ENCODE measurements at places on chromosomes 5 and 9.

DNA sequence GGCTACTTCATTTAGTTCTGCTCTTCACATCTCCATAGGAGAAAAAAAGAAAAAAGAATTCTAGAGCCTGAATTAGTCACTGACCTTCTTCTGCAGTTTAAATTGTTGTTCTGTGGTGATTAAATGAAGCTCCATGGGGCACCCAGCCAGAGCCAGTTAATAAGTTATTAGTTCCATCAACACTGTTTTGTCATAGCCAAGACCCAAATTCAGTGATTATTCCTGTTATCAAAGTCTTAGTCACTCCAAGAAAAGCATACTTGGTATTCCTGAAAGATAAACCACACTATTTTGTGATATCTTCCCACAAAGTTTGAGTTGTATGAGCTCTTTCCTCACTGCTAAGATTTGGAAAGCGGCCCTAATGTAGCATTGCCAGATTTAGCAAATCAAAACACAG, 134.8 kb upstream of the RGMB start:
- DNase-seq = no peak

DNA sequence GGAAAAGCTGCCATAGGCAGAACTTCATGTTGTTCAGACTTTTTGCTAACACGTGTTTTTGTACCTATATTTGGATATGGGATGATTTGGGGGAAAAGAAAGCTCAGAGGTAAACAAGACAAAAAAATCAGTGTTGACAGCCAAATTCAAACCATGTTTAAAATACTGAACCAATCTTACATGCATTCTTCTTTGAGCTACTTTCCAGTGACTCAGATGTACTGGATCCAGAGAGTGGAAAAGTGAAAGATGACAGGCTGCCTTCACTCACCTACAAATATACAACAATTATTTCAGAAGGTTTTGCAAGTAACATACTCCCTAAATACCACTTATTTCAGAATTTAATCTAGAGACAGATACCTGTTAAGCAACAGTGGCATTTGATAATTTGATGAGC, 165.7 kb downstream of the MPDZ start:
- DNase-seq = no peak

DNA sequence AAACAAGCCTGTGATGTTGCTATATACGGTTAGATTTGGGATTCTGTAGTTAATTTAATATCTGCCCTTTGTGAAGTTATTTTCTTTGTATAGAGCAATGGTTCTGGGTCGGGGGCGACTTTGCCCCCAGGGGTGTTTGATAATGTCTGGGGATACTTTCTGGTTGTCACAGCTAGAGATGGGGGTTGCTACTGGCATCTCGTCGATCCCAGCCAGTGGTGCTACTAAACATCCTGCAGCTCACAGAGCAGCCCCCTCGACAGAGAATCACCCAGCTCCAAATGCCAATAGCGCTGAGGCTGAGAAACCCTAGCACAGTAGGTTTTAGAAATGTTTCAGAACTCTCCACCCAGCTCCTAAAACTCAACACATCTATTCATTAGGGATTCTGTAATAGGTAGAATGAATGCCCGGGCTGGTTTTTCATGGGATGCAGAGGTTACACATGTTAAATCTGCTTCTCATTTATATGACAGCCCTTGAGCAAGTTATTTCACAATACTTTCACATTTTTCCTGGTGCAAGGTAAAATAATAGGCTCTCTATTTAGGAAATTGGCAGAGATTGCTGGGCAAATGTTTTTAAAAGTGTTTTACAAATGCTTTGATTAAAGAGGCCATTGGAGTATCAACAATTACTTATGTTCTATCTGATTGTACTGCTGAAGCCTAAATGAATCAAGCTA, 75.2 kb upstream of the CTSL start:
- DNase-seq = no peak

GRCh38 chr5:169694091-169694625, 57.1 kb downstream of the DOCK2 start:
- no peak for DNase-seq

DNA sequence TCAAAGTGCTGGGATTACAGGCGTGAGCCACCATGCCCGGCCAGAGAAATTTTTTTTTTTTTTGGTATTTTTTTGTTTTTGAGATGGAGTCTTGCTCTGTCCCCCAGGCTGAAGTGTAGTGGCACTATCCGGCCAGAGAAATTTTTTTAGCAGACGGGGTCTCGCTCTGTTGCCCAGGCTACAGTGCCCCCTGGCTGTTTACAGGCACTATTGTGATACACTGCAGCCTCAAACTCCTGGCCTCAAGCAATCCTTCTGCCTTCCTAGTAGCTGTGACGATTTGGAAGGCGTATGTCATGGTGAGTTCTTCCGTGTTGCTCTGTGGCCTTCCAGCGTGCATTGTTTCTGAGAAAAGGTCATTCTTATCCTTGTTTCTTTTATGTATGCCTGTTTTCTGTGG, 47.5 kb downstream of the CNOT6 start:
- DNase-seq = no peak

DNA sequence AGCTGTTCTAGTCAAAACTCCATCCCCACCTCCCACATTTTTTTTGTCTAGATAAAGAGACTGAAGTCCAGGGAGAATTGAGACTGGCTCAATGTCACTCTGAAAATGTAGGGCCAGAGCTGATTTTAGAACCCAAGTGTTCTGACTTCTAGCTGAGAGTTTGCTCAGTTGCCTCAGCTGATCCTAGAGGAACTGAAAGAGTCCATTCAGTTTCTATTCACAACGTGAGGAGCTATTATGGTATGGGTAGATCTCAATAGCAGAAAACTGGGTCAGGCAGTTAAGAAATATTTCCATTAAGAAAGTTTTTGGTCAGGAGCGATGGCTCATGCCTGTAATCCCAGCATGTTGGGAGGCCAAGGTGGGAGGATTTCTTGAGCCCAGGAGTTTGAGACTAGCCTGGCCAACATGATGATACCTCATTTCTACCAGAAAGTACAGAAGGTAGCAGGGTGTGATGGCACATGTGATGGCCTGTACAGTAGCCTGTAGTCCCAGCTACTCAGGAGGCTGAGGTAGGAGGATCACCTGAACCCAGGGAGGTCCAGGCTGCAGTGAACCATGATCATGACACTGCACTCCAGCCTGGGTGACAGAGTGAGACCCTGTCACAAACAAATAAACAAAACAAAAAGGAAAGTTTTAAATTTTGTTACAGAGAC, 61.7 kb downstream of the GLRA1 start:
- DNase-seq = no peak

DNA sequence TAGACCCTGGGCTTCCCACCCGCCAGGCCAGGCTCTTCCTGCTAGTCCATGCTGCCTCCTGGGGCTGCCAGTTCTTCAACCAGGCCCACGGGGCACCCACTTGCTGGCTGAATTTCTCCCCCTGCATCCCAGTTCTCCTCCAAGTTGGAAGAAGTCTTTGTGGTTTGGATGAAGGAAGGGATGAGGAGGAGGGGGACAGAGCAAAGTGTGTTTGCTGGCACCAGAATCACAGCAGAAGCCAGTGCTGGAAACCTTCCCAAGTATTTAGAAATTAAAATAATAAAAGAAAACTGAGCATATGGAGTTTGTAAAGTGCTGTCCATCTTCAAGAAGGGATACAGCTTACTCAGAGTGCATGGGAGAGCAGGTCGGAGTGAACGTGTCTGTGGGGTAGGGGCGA, 19.4 kb upstream of the UNC5A start:
- no peak for DNase-seq

DNA sequence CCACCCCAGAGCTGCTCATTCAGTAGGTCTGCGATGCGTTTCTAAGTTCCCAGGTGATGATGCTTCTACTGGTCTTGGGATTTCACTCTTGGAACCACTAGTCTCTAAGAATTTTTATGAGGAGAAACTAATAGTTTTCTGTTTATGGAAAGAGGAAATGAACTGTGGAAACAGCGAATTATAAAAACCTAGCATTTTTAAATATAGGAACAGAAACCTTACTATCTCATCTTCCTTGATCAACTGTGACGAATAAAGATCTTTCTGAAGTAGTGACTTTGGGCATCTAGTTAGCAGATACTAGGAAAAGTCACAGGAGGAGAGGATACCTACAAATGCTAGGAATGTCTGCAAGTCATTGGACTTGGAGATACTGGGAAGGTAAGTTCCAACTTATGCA, 376.8 kb upstream of the RFX3 start:
- DNase-seq = no peak

GRCh38 chr5:91139572-91140200, 243.4 kb downstream of the ARRDC3 start:
- no peak for DNase-seq

- no peak for DNase-seq
Measured at GRCh38 chr5:135497971-135498636, 37.7 kb downstream of the NEUROG1 start.

- DNase-seq = no peak
Measured at GRCh38 chr9:113619491-113620376, 156.2 kb downstream of the RGS3 start.

DNA sequence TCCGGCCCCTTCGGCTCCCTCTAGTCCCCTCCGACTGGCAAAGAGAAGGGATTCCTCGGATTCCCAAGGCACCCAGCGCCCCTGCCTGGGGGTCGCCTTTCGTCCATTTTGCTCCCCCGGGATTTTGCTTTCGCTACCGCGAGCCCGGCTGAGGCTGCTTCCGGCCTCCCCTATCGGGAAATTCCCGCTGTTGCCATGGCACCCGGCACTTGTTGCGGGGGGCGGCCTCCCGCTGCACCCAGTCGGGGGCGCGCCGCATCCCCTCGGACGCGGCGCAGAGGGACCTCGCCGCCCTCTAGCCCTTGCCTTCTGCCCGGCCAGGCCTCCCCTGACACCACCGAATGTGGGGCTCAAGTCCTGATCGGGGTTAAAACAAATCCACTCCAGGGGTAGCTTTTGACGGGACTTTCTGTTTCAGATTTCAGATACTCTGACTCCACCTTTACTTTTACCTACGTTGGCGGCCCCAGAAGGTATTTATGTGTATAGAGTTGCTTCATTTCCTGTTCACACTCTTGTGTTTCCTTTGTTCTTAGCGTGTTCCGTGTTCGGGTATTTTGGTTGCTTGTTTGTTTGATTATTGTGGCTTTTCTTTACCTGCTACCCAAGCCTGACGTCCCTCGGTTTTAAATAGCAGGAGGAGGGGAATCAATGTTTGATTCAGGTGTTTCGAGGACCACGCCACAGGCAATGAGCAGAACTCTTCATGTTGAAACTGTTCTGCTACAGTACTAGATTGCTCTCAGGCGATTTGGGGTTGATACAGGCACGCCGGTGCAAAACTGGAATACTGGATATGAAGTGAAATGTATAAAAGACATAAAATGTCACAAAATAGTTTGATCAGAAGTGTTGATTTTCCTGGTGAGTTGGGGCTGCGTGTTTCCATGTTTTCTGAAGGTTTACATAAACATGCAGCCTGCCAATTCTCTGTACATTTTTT, 1.5 kb downstream of the PARP8 start:
- DNase-seq = peak; percentile 85

DNA sequence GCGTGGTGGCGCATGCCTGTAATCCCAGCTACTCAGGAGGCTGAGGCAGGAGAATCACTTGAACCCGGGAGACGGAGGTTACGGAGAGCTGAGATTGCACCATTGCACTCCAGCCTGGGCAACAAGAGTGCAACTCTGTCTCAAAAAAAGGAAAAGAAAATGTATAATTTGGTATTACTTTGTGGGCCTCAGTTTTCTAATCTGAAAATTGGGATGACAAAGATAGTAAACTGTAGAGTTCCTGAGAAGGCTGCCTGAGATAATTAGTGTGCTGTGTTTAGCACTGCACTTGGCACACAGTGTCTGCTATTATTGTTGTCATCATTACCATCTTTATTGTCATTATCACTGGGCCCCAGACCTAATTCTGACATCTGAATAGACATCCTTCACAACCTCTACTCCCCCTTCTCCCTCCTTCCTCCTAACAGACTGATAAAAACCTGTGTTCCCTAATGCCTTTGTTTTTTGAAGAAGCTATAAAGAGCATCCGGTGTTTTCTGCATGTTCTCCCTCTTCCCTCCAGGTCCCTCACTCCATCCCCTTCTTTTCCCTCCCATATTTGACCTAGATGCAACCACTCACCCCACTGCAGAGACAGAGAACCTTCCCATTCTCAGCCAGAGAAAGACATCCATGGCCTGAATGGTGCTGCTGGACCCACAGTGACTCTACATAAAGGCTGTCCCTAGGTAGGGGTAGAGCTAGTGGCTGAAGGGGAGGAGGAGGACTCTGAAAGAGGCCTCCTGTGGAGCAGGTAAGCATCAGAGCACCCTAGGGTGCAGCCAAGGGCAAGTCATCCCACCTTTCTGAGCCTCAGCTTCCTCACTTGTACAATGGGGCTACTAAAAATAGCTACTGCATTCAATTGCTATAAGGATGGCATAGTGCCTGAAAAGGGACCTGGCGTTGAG, 15.7 kb upstream of the CYSTM1 start:
- no peak for DNase-seq

- DNase-seq = no peak
Measured at GRCh38 chr5:135740475-135740874, 94.0 kb upstream of the SLC25A48 start.

DNA sequence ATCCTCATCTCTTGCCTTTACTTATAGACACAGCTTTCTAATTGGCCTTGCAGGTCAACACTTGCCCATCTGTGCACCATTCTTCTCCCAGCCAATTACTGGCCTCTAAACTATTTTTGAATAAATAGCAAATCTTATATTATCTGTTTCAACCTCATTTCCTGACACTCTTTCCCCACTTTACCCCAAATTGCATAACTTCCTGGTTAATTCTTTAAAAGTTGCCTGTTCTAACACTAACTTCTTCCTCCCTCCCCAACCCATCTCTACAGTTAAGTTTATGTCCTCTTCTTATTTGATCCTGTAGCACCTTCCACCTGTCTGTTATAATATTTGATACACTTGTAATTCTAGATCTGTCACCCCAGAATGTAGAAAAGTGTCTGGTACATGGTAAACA, 372.1 kb downstream of the PDE4D start:
- DNase-seq = no peak

GRCh38 chr5:36151434-36152323, at the start of the genes LMBRD2 and SKP2:
TSS of gene LMBRD2 (minus strand) at chr5:36151887. CDS start at chr5:36143349, 8,538 bp downstream.
TSS of gene SKP2 (plus strand) at chr5:36152111. CDS start at chr5:36152263, 152 bp downstream.
- DNase-seq = peak; percentile 97

DNA sequence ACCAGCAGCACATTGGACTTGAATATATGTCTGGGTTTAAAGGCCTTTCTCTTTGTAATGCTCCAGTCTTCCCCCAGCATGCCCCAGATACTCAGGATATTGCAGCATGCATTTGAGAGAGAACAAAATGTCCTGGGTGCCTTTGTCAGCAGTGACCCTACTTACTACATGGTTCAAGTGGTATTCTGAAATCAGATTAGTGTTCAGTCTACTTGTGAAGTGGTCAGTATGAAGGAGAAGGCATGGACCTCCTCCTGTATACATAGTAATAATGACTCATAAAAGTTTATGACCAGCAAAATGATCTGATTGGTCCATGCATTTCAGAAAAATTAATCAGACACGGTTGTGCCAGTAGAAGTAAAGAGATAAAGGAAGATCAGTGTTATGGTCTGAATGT, 25.4 kb downstream of the GPR21 start:
- no peak for DNase-seq

- DNase-seq = no peak
Measured at GRCh38 chr9:133132174-133132573, 11.1 kb upstream of the RALGDS start.

DNA sequence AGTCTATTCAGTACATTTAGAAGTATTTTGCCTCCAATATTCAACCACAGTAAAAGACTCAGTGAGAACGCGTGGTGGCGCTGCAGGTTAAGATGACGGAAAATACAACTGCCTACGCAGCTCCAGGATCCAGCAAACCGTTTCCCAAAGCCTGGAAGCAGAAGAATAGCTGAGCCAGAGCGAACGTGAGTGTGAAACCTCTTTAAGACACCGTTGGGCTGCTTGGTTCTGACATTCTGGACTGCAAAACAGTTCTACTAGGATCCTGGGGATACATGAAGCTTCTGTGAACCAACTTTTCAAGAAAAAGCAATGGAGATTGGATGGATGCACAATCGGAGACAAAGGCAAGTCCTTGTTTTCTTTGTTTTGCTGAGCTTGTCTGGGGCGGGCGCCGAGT, at the start of gene PCDHB16:
Gene PCDHB16 (plus strand): TSS at position 140 of the 400 bp plus-strand sequence. CDS start 173 bp downstream, at position 313.
- DNase-seq = no peak
